ENCODE measurements at places on chromosomes 16 and 17. TPM values are rescaled to one million over a fixed set of nuclear protein-coding genes. Genes with fewer than 3 reads are reported as not detected.
A peak's percentile ranks its signal among the peaks of the same experiment; 100 is the strongest.

DNA sequence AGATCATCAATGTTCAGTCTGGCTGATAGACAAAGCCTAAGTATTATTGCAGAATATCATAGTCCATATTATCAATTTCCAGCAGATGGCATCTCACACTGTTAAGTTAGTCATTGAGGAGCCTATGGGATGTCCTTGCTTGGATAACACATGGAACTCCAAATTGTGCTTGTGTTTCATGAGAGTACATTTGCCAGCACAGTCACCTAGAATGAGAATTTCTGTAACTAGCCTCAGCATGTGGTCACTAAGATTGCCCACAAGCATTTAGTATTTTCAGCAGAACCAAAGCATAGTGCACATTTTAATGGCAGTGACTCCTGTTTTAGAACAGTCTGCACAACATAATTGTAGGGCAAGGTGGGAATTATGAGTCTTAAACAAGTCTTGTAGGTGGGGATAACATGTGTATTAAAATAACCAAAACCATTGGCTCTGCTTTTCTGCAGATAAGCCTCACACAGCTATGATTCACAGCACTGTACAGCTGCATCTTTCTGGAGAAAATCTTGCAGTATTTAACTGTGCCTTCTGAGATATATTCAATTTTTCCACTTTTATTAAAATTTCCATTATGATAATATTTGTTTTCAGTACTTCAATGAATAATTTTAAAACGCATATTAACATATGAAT lies 882.8 kb upstream of the SOX9 start:
- DNase-seq: peak; percentile 39

Gene KRTAP2-2
- total RNA-seq: not detected

DNA sequence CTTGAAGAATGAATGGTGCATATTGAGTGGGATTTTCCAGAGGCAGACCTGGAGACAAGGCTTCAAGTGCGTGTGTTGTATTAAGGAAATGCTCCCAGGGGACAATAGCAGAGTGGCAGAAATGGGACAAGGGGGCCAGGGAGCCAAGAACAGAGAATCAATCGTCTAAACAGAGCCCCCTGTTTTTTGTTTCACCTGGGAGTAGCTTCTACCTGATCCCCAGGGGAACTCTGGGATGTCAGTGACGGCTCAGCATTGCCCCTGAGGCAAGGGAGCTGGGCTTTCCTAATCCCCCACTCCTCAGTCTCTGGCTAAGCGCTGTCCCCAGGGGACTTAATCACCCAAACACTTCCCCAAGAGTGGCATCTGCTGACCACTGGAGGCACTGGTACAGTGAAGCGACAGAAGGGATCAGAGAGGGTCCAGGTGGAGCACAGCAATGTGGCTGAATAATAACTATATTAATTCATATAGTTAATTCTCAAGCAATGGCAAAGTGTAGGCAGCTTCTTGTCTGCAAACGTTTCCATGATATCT lies 35.7 kb upstream of the C16orf78 start:
- no peak for DNase-seq

- peak; percentile 45 for DNase-seq
Observed at GRCh38 chr17:77325577-77326075, 184.9 kb downstream of the SEC14L1 start.

Gene CD300E
- total RNA-seq: not detected

DNA sequence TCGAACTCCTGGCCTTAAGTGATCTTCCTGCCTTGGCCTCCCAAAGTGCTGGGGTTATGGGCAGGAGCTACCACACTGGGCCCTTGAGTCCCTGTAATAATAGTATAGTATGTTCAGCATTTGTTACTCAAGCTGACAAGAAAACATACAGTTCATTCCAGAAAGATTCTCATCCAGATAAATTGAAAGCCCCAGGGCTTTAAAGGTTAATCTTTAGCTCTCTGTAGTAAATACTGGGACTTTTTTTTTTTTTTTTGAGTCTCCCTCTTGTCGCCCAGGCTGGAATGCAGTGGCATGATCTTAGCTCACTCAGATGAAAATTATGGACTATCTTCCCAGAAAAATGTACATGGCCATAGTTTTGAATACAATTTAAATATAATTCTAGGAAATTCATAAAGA lies 11.0 kb downstream of the BRCA1 start:
- no peak for DNase-seq

Gene CCL5
- total RNA-seq: 0.88 TPM

GRCh38 chr16:49726155-49726554 lies 129.8 kb downstream of the ZNF423 start:
- no peak for DNase-seq

DNA sequence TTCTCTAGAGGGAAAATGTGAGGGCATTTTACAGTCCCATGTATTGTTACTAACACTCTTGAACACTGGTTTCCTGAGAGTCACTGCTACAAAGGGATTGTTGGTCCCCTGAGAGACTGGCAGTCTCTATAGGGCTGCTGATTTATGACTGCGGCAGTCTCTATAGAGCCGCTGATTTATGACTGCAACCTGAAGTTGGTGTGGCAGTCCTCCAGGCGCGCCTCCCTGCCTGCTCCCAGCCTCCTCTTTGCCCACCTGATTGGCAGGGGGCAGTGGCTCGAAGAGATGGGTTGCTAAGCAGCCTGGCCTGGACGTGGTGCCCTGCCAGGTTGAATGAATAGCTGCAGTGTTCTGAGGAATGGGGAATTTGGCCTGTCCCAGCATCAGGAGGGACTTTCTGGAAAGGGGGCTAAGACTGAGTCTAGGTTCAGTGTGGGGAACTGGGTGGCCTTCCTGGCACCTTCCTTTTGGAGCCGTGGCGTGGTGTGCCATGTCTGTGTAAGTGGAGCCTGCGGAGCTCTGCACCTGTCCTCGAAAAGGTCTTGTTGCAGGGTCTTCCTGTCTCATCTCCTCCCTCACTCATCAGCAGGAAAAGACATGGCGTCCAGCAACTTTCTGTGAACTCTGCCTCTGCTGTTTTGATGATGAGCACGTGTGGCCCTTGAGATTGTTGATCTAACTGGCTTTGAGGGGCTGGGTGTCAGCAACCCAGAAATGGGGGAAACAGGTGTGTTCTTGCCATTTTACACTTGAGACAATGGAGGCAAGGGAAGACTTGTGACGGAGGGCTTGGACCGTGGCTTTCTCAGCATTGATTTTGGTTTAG lies 24.9 kb downstream of the SAP30BP start:
- no peak for DNase-seq

Gene KCNH4
- total RNA-seq: not detected

DNA sequence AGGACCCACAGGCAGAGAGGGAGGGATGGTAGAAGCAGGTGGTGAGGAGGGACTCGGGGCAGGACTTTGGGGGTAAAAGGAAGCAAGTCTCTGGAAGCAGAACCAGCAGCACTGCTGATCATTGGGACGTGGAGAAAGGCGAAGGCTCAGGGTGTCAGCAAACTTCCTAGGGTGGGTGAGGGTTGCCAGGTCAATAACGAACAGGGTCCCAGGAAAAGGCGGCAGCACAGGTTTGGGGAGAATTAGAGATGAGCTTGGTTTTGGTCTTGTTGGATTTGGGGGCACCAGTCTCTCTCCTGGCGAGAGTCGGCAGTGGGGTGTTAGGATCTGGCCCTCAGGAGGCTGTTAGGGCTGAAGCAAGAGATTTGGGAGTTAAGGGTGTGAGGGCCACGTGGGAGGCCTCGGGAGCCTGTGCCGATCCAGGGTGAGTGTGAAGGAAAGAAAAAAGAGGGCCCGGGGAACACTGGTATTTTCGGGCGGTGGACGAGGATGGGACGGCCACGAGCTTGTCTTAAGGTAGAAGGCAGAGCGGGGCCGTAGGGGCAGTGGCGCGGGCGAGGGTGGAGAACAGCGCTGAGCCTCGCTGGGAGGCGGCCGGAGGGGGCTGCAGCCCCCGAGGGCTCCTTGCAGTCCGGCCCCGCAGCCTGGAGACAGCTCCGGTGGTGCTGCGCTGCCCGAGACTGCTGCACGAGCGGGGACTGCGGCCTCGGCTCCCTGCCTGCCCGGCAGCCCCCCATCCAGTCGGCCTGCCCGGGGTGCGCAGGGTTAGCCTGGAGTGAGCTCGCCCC lies 765 bp upstream of the ADORA2B start:
- no peak for DNase-seq

GRCh38 chr16:79532785-79533184 lies 67.8 kb downstream of the MAF start:
- DNase-seq: no peak

DNA sequence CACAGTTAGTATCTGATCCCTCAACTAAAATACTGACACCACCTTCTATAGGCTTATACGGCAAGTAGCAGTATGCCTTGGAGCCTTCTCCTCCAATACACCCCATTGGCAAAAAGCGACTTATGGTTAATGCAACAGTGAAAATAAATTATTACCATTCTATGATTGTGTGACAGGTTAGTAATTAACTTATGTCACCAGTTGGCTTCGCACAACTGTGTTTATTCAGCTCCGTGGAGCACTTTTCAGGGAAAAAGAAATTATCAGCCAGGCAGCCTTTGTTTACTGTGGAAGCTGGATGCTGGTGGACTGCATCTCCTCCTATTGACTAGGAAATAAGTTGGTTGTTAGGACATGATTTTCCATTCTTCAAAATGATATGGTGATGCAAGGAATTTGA lies 833.8 kb upstream of the RBFOX1 start:
- no peak for DNase-seq

DNA sequence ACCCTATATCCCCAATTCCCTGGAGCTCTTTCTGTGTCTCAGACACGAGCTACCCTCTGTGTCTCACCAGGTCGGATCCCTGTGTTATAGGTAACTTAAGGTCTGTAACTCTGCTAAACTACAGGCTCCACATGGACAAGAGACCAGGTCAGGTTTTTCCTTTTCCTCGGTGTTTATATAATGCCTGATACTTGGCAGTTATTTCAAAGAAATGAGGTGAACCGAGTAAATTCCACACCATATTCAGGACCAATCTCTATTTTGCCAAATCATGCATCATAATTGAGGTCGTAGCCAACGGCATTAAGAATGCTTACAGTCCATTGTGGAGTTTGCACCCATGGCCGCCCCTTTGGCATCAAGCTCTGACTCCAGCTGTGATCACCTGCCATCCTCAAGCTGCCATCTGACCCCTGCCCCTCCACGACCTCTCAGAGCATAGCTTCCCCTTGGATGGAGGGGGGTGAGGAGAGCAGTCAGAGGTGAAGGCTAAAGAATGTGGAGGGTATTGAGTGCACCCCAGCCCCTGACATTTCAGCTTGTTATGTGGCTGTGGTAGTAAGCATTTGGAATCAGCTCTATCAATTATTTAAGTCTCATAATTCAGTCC lies 434.7 kb upstream of the RBFOX1 start:
- DNase-seq: no peak

Gene ARHGAP23
- 16.3 TPM for total RNA-seq

DNA sequence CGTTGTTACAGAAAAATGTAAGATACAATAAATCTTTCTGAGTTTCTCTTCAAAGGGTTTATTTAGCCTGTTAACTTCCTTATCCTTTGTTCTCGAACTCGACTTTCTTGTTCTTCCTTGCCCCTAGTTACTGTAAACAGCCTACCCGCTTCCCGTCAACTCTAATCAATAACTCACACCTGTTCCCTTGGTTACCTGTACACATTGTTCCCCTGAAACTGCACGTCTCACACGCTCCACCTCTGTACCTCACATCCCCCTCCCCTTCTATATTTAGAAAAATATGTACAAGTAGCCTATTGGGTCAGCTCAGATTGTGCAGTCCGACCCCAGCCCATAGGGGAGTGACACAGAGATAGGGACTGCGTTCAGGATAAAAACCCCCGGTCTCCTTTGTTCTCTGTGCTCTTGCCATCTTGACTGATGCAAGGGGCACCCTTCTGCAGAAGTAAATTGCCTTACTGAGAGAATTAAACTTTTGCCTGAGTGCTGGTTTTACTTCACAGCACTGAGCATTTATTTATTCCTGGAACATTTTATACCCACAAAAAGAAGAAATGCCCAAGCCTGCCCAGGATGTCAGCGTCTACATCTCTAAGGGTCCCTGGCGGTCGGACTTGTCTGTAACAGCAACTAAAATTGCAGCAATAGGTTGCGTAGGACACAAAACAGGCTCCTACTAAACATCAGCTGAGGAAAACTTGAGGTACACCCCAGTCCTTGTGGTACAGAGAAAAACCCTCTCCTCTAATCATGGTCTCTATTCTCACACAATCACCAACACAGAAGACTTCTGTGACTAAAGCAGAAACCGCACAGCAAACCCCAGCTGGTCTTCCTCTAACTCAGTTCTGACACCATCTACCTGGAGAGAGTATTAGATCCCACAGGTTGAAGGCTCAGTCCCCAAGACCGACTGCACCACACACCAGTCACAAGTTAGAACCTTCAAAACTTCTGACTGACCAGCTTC lies 11.3 kb downstream of the WDR45B start:
- no peak for DNase-seq

Gene IRF8
- total RNA-seq: 210 TPM

GRCh38 chr16:85164838-85165516 lies 52.7 kb upstream of the CIBAR2 start:
- no peak for DNase-seq

- DNase-seq: peak; percentile 71
Observed at GRCh38 chr16:83113317-83113716, 486.5 kb downstream of the CDH13 start.

Gene C16orf89
- not detected for total RNA-seq

Gene SLFN14
- not detected for total RNA-seq

DNA sequence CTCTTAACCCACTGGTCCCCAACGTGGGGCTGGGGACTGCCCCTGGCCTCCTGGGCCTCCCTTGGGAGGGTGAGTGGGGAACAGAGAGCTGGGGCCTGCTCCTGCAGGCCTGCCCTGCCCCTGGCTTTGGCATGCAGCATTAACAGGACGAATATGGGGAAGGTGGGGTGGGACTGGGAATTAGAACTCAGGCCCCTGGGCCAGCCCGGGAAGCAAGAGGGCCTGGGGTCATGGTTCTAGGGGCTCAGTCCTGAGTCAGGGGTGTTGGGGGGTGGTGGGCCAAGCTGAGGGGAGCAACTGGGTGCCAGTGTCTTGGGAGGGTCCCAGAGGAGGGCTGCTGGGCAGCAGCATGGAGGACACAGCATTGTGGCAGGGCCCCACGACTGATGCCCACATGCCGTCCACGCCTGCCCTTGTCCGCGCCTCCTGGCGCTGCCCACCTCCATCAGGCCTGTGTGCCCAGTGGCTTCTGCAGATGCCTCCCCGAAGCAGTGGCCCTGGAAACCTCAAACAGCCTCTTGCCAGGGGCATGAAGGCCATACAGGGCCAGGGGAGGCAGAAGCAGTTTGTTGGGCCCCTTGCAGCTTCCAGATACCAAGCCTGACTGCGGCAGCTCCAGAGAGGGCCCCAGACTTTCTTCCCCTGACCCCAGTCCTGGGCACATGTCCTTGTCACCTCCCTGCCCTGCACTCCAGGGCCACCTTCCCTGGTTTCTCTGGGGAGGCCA lies 4.8 kb downstream of the MAP2K3 start:
- DNase-seq: no peak
